Mesothelial cell of epicardium (in vitro differentiated cells): ENCODE measurements at places on chromosomes 12 and 14.

- DNase-seq: no peak
These were observed 80.2 kb upstream of the KRR1 start for GRCh38 chr12:75591628-75592027.

DNA sequence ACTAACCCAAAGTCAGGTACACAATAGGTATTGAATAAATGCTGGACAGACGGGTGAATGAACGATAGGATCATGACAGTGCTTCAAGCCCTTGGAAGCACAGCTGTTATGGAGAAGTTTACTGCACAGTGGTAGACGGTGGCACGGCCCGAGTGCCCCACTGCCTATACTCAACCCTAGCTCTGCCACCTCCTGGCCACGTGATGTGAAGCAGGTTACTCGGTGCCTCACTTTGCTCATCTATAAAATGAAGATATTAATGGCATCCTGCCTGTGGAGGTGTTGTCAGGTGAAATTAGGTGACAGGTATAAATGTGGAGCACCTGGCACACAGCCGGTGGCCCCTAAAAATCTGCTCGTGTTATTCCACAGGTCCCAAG lies 5.8 kb downstream of the ASB2 start:
- no peak for DNase-seq

DNA sequence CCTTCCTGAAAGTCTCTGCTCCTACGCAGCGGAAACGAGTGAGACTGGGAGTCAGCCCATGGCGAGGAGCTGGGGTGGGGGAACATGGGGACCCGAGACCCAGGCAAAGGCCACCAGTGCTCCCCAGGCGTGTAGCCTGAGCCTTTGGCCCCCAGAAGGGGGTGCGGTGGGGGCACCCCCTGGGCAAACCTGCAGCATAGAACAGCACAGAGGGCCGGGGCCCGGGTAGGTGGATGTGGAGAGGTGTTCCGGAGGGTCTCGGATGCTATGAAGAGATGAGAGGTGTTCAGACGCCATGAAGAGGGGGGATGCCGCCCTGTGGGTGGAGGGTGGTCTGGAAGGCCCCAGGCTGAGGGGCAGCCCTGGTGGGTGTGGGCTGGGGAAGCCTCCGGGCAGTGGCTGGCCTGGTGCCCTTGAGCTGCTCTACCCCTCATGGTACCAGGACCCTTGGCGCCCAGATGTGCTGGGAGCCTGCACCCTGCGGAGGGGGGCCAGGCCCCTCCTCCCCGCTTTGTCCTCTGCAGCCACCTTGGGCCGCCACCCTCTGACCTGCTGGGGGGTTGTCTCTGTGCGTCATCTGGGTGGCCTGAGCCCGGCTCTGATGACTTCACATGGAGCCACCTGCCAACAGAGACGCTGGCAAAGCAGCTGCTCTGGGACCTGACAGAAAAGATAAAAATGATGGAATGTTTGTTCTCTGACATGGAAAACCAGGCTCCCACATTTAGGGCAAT lies 83.4 kb downstream of the KIF26A start:
- DNase-seq: no peak

- DNase-seq: no peak
These were observed 49.0 kb downstream of the AREL1 start for GRCh38 chr14:74663884-74664283.

DNA sequence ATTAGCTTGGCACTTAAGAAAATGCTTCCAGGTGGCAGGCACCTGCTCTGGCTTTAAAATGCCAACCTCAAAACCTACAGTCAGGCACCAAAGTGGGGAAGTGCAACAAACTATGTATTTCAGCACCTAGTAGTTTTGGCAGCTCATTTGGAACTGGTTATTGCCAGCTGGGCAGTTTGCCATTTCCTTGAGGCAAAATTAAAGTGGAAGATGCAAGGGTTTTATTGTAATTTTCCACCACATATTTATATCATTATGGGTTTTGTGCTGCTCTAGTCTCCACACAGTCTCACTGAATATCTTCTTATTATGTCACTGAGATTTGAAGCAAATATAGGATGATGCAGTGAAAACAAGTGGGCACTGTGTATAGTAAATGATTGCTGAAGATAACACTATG lies 117.0 kb downstream of the PRKD1 start:
- no peak for DNase-seq

- DNase-seq: no peak
These were observed 20.9 kb downstream of the RASAL1 start for GRCh38 chr12:113114447-113115178.

- no peak for DNase-seq
These were observed 32.8 kb downstream of the CCNK start for GRCh38 chr14:99513946-99514551.

- peak; percentile 73 for DNase-seq
These were observed 158.0 kb downstream of the EGLN3 start for GRCh38 chr14:33792720-33793368.

- DNase-seq: no peak
These were observed 72.0 kb downstream of the BMP4 start for GRCh38 chr14:53884601-53885000.

DNA sequence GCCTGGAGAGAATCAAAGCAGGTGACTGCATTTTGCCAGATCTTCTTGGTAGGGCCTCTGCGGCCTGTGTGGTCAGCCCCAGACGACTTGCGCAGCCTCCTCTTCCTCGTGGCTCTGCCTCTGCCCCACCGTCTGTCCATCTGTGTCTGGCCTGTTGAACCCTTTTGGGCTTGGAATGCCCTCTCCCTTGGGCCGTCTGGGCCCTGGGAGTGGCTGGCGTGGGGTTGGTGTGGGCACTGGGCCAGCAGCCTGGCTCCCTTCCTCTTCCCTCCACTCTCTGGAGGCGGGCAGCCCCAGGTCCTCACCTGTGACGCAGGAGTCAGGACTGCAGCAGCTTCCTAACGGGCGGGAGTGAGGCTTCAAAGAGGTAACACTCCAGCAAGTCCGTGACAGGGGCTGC lies 9.7 kb upstream of the CCDC197 start:
- DNase-seq: no peak

- DNase-seq: no peak
These were observed 175.2 kb upstream of the HMGA2 start for GRCh38 chr12:65649126-65649525.

DNA sequence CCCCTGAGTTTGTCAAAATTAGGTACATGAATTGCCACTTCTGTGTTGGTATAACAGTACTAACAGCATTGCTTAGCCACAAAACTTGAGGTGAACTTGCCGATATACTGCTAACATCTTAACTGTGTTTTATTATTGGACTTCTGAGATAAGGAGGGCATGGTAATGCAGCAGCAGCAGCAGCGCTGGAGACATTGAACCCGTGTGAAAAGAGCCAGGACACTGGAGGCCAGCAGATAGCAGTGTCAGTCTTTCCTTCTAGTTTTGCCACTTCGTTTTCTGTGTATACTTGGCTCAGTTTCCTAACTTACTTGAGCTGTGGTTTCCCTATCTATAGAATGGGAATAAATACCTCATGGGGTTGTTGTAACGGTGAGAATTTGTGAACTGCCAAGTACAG lies 82.7 kb downstream of the KTN1 start:
- no peak for DNase-seq

GRCh38 chr12:42793166-42793565 lies 203.6 kb upstream of the PRICKLE1 start:
- no peak for DNase-seq

DNA sequence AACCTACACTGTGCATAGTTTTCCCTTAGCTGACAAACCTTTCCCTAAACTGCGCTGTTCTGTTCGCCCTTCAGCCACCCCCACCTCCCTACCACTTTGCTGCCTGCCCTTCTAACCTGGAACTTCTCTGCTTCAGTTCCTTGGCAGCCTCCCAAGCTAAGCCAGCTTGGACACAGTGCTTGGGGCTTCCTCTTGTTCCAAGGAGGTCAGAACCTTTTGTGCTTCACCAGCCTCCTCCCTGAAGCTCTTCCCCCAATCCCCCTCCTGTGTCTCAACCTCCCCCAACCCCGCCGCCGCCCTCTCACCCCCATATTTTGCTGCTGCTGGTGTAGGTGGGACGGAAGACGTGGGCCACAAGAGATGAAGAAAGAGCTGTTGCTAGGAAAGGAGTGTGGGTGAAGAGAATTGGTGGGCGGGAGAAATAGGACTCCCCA lies 8.1 kb upstream of the RIC8B start:
- DNase-seq: no peak

GRCh38 chr14:103014466-103015228 lies 42.7 kb downstream of the CDC42BPB start:
- no peak for DNase-seq

DNA sequence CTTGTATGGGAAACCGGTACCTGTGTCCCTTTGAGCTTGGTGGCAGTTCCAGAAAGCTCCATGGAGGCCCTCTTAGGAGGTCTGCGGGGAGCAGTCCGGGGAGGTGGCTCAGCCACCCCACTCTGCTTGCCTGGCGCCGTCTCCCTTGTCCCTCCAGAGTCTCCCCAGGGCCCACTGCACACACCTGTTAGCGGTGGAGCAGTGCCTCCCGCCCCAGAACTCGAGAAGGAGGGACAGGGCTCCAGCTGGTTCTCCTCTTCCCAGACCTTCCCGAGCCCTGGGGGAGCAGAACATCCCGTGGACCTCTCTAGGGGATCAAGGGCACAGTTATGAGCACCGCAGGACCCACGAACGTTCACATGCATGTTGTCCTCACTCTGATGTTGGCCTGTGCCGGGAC lies 10.8 kb downstream of the ASPG start:
- no peak for DNase-seq

DNA sequence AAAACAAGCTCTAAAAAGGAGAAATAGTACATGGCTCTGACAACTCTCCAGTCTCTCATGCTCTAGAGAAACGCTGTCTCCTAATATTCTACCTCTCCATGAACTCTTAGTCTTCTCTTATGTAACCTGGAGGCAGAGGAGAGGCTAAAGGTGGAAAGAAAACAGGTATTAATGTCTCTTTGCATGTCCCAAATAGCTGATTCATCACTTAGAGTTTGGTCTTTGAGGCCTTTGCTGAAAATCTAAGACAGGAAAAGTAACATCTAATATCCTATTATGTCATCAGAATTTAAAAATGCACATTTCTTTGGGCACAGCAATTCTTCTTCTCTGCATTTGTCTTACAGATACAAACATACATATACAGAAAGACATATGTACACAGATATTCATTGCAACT lies 127.2 kb downstream of the DHRS2 start:
- no peak for DNase-seq

GRCh38 chr12:111943929-111944328 lies 69.0 kb downstream of the TMEM116 start:
- DNase-seq: no peak

DNA sequence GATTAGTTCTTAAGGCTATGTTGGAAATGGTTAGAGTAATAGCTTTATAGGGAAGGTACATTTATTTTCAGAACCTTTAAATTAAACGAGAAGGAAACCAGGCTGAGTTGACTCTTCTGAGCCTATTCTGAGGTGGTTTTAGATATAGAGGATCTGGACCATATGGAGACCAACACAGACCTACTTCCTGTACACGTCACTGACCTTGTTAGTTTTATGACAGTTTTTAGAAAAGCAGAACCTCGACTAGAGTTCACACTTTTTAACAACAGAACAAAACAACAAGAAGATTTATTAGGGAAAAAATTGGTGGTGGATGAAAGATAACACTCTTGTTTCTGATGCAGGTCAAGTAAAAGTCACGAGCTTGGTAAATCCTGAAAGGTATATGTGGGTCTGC lies 107.1 kb downstream of the NPAS3 start:
- DNase-seq: no peak

- DNase-seq: no peak
These were observed 17.9 kb upstream of the CFAP54 start for GRCh38 chr12:96471368-96472050.

DNA sequence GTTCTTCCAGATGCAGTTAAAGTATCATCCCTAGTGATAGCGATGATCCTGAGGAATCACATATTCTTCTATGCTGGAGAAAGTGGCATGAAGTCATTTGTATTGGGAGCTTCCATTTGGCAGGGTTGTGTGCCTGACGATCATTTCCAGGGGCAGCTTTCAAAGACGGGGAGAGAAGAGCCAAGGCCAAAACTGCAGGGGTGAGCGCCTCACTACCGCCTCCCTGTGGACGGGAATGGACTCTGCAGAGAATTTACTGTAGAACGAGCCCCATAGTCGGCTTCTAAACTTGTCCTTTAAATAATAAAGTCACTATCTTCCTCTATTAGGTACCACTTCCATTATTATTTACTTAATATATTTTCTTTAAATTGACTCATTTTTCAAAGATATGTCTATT lies 555.9 kb upstream of the TMEM132C start:
- no peak for DNase-seq

GRCh38 chr12:29741342-29742241 lies 42.1 kb downstream of the TMTC1 start:
- DNase-seq: no peak

- DNase-seq: no peak
These were observed 97.8 kb downstream of the SPTSSA start for GRCh38 chr14:34364201-34364600.

DNA sequence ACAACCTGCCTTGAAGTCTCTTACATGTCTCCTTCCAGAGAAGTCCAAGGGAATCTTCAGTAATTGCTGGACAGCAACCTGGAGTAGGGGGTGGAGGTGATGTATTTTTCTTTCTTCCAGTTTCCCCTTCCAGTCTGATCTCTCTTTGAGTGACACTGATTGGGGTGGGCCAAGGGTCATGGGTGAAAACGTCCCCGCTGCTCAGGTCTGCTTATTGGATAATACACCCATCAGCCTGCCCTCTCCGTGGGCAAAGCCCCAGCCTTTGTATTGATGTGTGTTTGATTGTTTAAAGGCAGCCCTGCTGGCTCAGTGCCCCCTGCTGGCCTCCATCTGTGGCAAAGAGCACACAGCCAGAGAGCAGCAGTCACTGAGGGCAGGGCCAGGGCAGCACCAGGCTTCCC lies 35.7 kb upstream of the ATP2A2 start:
- no peak for DNase-seq

- no peak for DNase-seq
These were observed 202.9 kb upstream of the ATXN7L3B start for GRCh38 chr12:74334780-74335179.

DNA sequence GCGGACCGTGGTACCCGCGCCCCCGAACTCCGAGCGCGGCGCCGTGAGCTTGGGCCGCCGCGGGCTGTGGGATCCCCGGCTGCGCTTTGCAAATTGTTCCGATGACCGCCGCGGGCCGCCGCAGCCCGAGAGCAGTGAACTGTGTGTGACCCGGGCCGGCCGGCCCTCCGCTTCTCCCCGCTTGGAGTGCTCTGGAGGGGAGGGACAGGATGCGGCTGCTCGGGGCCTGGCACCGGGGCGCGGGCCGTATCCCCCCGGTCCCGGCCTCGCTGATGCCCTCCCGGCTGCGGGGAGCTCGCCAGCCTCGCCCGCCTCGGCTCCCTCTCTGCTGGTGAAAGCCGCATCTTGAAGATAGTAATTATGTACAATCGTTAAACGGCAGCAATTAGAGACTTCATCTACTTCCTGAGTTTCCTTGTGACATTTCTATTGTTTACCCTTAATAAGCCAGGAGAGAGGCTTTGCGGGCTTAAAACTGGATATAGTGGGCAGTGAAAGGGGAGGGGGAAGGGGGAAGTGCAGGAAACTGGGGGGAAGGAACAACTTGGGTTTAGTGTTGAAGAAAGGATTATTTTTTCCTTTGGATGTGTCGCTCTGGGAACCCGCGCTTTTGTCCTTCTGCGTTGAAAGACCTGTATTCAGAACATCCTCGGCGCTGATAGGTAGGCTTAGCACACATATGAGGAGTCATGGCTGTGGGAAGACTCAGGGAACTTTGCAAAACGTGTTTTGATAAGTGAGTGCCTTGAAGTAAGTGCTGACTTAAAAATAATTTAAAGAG lies 1.2 kb downstream of the PELI2 start:
- DNase-seq: peak; percentile 47

- no peak for DNase-seq
These were observed 28.7 kb downstream of the COX8C start for GRCh38 chr14:93375673-93376156.
